Activated naive CD4-positive, alpha-beta T cell treated with anti-CD3 and anti-CD28 coated beads for 36 hours (primary cell): ENCODE measurements at places on chromosomes 5 and 9. TPM values are rescaled to one million over a fixed set of nuclear protein-coding genes. Genes with fewer than 3 reads are reported as not detected.

DNA sequence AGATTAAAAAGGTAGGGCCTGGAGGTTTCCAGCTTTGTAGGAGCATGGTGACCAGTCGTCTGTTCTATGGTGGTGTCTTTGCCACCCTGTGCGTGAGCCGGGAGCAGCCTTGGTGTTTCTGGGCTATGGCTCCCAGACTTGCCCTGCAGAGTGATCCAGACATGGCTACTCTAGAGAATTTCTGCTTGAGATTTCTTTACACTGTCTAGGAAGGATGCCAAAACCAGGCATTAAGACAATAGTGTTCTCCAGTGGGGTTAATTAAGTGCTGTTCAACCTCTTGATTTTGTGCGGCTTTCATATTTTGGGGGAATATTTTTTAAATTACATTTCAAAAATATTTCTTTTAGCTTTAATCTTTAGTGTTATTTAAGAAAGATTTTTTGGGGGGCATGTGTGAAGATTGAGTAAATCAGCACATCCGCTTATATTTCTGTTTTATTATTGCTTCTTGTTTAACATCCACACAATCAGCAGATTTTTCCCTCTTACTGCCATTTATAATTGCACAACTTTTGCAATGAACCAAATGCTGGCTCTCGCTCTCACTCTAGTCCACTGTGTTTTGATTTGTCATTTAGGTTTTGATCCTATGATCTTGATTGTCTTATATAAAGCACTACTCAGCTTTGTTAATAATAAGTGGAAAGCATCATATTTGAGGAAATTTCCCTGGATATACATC is 110.5 kb downstream of the RASGRF2 start:
- DNase-seq, result no peak

GRCh38 chr9:105993116-105993854 is 298.9 kb downstream of the TMEM38B start:
- no peak for DNase-seq

DNA sequence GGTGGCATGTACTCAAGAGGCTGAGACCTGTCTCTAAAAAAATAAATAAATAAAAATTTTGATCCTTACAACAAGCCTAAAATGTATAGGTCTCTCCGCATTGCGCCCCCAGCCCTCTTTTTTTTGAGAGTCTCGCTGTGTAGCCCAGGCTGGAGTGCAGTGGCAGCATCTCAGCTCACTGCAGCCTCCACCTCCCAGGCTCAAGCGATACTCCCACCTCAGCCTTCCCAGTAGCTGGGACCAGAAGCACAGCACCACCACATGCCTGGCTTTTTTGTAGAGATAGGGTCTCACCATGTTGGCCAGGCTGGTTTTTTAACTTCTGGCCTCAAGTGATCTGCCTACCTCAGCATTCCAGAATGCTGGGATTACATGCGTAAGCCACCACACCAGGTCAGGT is 2.2 kb upstream of the GARIN3 start:
- no peak for DNase-seq

DNA sequence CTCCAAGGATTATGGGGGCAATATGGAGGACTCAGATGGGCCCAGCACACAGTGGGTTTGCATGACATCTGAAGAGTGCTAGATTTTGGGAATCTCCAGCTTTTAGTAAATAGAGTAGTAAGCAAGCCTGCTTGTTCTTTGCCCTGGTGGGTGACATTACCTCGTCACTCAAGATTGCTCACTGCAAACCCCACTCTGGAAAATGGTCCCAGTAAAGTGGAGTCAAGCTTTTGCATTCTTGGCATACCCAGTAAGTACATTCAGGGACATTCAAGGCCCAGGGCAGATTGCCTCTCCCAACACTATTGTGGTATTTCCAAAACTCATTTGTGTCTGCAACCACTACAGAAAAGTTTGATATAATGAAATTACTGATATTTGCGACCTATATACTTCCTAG is 118.5 kb downstream of the INVS start:
- DNase-seq, result no peak

DNA sequence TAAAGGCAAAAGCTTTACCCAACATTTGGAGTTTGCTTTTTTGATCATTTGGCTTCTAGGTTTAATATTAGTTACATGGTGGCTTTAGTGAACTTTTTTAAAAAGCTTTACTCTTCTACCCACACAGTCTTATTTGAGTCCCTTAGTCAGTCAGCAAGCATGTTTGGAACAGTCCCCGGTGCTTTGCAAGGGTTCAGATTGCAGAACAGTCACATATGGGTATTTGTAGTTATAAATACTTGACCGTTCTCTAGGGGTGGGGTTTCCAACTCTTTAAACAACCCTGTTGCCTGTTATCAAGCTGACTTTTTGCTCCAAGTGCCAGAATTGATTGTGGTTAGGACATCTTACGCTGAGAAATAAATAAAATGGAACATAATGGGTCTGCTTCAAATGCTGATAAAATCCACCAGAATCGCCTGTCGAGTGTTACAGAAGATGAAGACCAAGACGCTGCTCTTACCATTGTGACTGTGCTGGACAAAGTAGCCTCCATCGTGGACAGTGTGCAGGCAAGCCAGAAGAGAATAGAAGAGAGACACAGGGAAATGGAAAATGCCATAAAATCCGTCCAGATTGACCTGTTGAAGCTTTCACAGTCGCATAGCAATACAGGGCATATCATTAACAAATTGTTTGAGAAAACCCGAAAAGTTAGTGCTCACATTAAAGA is at the start of gene CAVIN4:
Gene CAVIN4, plus strand, starts transcription at position 304 of the 673 bp plus-strand sequence. Its CDS starts 65 bp downstream, at position 369.
- no peak for DNase-seq

DNA sequence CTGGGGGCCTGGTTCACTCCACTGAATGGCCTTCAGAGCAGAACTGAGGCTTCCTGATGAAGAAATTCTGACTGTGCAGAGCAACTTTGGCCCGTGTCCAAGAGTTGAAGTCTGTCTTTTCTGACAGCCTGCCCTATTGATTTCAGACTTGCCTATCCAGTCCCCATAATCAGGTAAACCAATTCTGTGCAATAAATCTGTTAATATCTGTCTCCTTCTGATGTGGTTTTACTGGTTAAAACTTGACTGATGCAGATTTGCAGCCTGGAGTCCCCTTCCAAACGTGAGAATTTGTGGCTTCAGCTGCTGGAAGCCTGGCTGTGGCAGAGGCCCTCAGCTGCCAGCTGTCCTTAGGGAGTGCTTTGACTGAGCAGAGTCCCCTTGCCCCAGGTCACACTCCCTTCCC is 283.9 kb upstream of the ANKRD55 start:
- DNase-seq, result peak; percentile 17

- DNase-seq, result no peak
These were observed 75.2 kb upstream of the FREM1 start for GRCh38 chr9:14985419-14985818.

GRCh38 chr5:36724467-36725332 is 118.3 kb downstream of the SLC1A3 start:
- DNase-seq, result peak; percentile 62

DNA sequence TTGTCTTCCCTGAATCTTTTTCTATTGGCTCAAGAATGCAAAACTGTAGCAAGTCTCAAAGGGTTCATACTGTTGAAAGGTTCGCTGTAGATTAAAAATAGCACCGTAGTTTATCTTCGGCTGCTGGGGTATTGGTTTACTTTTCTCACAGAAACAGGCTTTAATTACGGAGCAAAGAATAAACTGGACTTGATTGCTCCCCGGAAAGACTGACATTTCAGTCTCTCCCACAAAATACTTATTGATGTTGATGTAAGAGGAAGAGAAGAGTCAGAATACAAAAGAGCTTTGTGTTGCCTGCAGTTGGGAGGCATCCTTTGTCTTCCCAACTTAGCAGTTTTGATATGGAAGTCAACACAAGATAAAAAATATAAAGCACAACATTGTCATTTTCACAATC is 183.9 kb upstream of the DMAC1 start:
- DNase-seq, result no peak

GRCh38 chr5:127959152-127959764 is 124.3 kb upstream of the SLC12A2 start:
- DNase-seq, result peak; percentile 56

DNA sequence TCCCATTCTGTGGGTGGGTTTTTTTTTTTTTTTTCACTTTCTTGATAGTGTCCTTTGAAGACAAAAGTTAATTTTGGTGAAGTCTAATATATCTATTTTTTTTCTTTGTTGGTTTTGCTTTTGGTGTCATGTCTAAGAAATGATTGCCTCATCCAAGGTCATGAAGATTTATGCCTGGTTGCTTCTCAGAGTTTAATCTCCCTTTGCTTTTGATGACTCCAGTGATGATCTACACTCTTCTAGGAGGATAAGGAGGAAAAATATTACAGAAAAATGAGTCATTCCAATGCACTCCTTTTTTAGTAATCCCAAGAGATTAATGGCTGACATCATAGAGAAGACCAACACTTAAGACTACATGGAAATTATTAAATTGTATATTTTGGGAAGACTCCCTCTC is 79.7 kb upstream of the ICE1 start:
- DNase-seq, result no peak

- DNase-seq, result no peak
These were observed 27.2 kb downstream of the NEUROG1 start for GRCh38 chr5:135508496-135509005.

- peak; percentile 85 for DNase-seq
These were observed 28.3 kb downstream of the PTPN3 start for GRCh38 chr9:109469646-109470358.

- no peak for DNase-seq
These were observed 63.6 kb downstream of the ANXA1 start for GRCh38 chr9:73215249-73215648.

DNA sequence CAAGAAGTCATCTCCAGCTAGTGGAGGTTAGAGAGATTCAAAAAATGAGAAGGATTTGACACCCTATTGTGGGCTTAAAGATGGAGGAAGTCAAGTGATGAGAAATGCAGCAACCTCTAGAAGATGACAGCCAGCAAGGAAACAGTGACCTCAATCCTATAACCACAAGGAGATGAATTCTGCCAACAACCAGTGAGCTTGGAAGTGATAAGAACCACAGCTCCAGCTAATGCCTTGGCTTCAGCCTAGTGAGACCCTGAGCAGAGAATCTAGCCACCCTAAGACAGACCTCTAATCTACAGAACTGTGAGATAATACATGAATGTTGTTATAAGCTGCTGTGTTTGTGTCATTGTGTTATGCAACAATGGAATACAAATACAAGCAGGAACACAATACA is 262.4 kb downstream of the GRIA1 start:
- DNase-seq, result no peak

DNA sequence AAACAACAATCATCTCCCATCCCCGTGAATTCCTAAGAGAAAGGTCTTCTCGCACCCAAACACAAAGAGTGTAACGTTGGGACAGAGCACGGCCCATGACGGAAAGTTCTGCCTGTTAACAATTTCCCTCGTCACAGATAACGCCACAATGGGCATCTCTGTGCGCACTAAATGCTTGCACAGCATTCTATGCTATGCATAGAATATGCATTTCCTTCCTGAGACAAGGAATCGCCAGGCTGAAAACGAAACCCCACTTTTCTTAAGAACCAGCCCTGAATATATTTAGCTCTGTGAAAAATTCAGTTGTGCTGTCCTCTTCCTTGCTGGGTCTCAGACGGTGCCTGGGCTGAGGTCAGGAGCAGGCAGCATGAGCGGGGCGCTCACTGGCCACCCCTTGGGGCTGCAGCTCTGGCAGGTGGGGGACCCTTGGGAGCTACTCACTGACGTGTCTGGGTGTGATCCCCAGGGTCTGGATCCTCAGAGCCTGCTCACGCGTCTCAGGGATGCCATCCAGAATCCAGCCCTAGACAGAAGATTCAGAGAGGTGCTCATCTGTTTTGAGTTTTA is 49.8 kb downstream of the AK8 start:
- no peak for DNase-seq

DNA sequence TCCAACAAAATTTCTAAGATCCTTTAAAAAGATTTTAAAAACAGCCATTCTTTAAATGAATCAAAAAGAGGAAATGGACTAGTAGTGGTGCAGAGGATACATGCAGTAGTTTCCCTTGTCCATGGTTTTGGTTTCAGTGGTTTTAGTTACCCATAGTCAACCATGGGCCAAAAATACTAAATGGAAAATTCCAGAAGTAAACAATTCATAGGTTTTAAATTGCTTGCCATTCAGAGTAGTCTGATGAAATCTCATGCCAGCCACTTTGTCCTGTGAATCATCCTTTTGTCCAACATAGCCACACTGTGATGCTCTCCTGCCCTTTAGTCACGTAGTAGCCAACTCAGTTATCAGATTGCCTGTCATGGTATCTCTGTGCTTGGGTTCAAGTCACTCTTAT is 286.1 kb downstream of the ANXA1 start:
- no peak for DNase-seq

- no peak for DNase-seq
These were observed 59.2 kb downstream of the DAPK1 start for GRCh38 chr9:87556821-87557220.

GRCh38 chr5:68248896-68249295 is 33.3 kb downstream of the PIK3R1 start:
- DNase-seq, result no peak

DNA sequence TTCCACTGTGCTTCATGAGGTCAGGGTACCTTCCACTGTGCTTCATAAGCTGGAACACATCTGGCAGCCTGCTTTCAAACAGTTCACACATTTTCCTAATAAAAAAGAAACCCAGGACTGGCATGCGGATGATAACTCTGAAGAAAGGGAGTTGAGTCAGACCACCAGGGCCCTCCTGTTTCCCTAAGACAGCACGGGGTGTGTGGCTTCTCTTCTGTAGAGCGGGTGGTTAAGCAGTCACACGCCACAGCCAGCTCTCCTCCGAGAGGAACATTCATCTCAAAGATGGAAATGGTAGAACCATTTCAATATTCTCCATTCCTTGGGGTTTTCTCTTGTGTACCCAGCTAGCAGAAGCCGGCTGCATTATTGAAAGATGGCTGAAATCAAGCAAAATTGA is 128.1 kb upstream of the LMX1B start:
- no peak for DNase-seq

GRCh38 chr5:72543811-72544210 is 36.6 kb upstream of the ZNF366 start:
- no peak for DNase-seq

- DNase-seq, result no peak
These were observed 396.9 kb downstream of the AGTPBP1 start for GRCh38 chr9:85344901-85345300.

The SLC6A3 gene
- total RNA-seq, result not detected

The ABL1 gene
- 25.7 TPM for total RNA-seq

The EQTN gene
- not detected for total RNA-seq

The GCNT4 gene
- 2.4 TPM for total RNA-seq

The FER gene
- 7.1 TPM for total RNA-seq

The NUTM2F gene
- not detected for total RNA-seq

The GPR150 gene
- total RNA-seq, result 0.94 TPM

The GRIA1 gene
- total RNA-seq, result not detected

The SOHLH1 gene
- total RNA-seq, result not detected

The CCL19 gene
- total RNA-seq, result not detected

The ANKRD18A gene
- total RNA-seq, result 6.1 TPM

The MARVELD2 gene
- total RNA-seq, result 0.45 TPM

The LHX3 gene
- total RNA-seq, result not detected

The OBP2B gene
- not detected for total RNA-seq

The ARID3C gene
- total RNA-seq, result 0.37 TPM
